ENCODE measurements at places on chromosomes 5 and 9.

GRCh38 chr5:170563824-170564567 lies 60.2 kb downstream of the KCNIP1 start:
- DNase-seq, result no peak

DNA sequence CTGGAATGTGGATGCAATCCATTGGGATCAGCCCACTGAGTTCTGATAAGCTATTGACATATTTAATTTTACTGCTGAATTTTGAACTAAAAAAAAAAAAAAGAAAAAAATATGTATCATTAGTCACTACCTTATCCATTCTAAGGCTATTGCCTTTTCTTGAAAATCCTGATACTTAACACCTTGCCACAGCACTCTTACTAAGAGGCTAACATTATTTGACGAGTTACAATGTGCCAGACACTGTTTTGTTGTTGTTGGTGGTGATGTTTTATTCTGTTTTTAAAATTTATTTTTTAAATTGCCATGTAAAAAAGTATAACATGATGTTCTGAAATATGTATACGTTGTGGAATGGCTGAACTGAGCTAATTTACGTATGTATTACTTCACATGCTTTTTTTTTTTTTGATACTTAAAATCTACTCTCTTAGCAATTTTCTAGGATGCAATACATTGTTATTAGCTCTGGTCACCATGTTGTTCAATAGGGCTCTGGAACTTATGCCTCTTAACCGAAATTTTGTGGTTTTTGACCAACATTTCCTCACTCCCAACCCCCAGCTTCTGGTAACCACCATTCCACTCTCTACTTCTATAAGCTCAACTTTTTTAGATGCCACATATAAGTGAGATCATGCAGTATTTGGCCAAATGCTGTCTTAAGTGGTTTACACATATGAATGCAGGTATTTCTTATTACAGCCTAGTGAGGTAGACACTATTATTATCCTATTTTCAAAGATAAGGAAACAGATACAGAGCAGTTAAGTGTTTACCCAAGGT lies 134.8 kb upstream of the PCA3 start:
- DNase-seq, result no peak

GRCh38 chr5:172351240-172351778 lies 67.7 kb upstream of the UBTD2 start:
- DNase-seq, result no peak

- DNase-seq, result no peak
Measured at GRCh38 chr5:50463047-50463446, 22.0 kb upstream of the EMB start.

- peak; percentile 91 for DNase-seq
Measured at GRCh38 chr5:139698490-139699146, 50.5 kb downstream of the CXXC5 start.

- no peak for DNase-seq
Measured at GRCh38 chr5:17129093-17129849, 88.2 kb upstream of the BASP1 start.

- DNase-seq, result no peak
Measured at GRCh38 chr9:69175486-69175885, 1.4 kb downstream of the TJP2 start.

GRCh38 chr5:164934039-164934438 lies 1428.6 kb downstream of the MAT2B start:
- DNase-seq, result no peak

GRCh38 chr5:154401931-154402330 lies 43.9 kb upstream of the SAP30L start:
- DNase-seq, result no peak

- no peak for DNase-seq
Measured at GRCh38 chr9:86263876-86264275, 4.4 kb upstream of the C9orf153 start.

- DNase-seq, result no peak
Measured at GRCh38 chr5:56175021-56175420, 58.1 kb downstream of the ANKRD55 start.

DNA sequence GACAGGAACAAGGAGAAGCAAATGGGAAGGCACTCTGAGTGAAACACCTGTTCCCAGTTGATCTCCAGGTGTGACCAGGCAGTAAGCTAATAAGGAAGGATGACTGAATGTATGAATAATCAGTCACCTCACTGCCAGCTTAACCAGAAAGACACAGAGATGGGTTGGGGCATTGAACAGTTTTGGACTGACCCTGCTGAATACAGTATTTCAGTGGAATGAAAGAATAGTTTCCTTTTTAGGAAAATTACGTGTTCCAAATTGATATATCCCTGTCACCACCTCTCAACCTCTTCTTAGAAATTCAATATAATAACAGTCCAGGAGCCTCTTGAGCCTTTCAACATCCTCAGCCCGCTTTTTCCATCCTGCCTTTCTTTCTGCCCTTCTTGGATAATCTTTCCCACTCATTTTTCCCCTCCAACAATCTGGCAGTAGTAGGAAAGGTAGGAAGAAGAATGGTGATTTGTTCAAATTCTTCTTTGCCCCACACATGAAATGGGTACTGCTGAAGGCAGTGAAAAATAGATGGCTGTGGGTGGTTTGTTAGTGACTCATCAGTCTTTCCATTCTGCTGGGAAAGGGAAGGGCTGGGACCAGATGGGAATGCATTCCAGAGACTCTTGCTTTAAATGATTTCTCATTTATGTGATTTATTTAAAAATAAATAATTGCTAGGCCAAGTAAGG lies 117.9 kb downstream of the ZSWIM6 start:
- no peak for DNase-seq

- DNase-seq, result peak; percentile 24
Measured at GRCh38 chr5:93320920-93321445, 260.0 kb downstream of the NR2F1-AS1 start.

GRCh38 chr9:127949827-127950512 lies 12.3 kb upstream of the DPM2 start:
- DNase-seq, result no peak

Data from left ventricle myocardium superior (tissue), 1 donor.